ENCODE measurements at places on chromosomes 3 and 15.
A peak's percentile ranks its signal among the peaks of the same experiment; 100 is the strongest.

DNA sequence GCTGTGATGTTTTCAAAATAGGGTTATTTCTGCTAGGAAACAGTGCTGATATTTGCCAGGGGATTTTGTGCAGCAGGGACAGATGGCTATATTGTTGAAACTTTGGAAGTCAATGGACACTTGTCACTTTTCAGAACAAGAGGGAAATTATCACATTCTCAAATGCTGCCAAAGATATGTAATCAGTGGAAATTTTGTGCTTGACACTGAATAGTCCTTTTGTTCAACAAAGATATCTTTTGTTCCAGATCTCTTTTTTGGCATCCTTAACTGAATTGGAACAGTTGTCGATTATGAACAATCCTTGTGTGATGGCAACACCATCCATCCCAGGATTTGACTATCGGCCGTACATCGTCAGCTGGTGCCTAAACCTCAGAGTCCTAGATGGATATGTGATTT lies 7.8 kb downstream of the CEP97 start:
- DNase-seq = no peak

GRCh38 chr3:127074900-127075360 lies 92.0 kb downstream of the PLXNA1 start:
- peak; percentile 14 for DNase-seq

DNA sequence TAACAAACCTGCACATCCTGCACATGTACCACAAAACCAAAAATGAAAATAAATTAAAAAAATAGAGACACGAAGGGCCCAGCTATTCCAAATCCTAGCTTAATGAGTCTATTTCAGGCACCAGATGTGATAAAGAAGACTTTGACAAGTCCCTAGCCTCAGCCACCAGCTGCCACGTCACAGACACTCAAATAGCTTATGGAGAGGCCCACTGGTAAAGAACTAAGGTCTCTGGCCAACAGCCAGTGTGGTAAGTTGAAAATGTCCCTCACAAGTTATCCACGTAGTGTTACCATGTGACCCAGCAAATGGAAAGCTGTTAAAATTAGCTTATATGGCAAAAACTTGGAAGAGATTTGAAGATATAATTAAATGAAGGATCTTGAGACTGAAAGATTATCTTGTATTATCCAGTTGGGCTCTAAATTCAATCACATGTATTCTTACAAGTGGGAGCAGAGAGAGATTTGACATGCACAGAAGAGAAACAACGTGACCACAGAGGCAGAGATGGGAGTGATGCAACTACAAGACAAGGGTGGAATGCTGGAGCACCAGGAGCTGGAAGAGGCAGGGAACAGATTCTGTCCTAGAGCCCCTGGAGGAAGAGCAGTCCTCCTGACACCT lies 10.9 kb downstream of the ACSBG1 start:
- DNase-seq = no peak

GRCh38 chr3:173502983-173503568 lies 105.5 kb downstream of the NLGN1 start:
- DNase-seq = peak; percentile 1

DNA sequence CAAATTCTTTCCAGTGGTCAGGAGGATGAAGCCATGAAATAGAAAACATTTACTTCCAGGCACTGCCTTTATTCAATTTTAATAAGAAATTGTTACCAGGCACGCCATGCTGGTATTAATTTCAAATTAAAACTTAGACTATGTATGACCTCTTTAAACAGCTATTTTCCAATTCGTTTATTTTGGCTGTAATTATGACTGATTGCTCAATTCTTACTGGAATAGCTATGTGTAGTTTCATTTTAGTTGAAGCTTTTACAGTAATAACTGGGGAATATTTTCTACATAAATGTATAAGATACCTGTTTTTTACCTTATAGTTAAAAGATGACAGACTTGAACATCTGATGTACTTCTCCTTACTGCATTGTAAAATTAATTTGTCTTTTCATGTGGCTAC lies 480.0 kb upstream of the GOLIM4 start:
- no peak for DNase-seq

DNA sequence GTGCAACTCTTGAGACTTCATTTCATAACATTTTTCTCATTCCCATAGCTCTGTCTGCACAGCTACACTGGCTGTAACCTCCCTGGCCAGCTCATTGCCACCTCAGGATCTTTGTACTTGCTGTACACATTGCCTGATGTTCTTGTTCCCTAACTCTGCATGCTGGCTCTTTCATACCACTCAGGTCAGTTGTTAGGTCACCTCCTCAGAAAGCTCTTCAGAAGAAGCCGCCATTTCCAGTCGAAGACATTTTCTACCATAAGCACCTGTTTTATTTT lies 176.2 kb downstream of the AKAP13 start:
- no peak for DNase-seq

DNA sequence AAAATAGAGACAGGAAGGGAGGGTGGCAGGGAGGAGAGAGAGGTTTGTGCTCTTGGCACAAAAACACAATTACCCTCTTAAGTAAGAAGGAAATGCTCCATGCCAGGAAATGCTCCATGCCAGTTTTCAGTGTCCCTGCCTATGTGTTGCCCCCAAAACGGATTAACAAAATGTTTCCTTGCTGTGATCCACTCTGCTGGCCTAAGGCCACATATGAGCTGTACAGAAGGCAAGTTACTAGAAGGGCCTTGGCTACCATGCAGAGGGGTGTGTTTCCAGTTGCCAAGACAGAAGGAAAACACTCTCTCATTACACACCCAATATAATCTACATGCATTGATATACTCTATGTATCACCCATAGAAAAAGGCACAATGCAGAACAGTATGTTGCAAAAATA lies 98.2 kb upstream of the PTPRG start:
- no peak for DNase-seq

DNA sequence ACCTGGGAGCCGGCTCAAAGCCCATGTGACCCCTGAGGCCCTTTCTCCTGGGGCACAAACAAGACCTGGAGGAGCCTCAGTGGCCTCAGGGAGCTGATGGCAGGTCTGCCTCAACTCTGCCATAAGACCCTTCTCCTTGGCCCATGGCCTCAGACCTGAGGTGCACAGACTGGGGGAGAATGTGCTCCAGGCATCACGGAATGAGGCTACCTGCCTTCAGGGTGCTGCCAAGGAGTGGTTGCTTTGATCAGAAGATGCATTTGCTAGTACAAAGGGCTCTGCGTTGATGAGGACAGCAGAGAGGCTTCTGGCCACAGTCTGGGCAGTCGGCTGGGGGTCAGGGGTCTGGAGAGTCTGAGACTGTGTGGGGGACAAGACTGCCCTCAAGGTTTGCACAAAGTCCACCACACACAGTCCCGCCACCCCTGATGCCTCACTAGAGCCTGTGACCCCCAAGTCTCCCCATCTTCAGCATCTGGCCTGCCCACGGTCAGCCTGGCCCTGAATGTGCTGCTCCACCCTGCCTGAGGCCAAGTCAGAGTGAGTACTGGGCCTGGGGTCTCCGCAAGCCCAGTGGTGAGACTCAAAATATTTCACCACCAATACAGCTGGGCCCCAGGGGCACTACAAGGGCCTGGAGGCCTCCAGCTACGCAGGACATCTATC lies 26.6 kb downstream of the ALDH1L1 start:
- DNase-seq = no peak

- no peak for DNase-seq
Measured at GRCh38 chr3:73828348-73828747, 203.6 kb upstream of the PDZRN3 start.

GRCh38 chr3:197309528-197310361 lies 11.3 kb upstream of the DLG1 start:
- DNase-seq = peak; percentile 94

DNA sequence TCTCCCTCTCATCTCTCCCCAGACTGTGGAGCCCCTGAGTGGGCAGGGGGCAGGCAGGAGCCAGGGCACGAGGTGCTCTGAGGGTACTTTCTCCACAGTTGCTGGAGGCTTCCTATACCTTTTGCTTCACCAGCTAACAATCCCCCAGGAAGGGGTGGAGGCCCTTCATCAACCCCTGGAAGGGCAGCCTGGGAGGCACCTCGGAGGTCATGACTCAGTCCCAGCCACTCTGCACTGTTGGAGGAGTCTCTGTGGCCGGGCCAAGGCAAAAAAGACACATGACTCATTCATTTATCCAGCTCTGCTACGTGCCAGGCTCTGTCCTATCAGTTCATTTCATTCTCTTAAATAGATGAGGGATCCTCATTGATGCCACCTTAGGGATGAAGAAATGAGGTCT lies 15.6 kb upstream of the KY start:
- no peak for DNase-seq

- no peak for DNase-seq
Measured at GRCh38 chr3:33975463-33975862, 177.0 kb downstream of the PDCD6IP start.

- no peak for DNase-seq
Measured at GRCh38 chr3:69320871-69321271, 65.0 kb downstream of the FRMD4B start.

DNA sequence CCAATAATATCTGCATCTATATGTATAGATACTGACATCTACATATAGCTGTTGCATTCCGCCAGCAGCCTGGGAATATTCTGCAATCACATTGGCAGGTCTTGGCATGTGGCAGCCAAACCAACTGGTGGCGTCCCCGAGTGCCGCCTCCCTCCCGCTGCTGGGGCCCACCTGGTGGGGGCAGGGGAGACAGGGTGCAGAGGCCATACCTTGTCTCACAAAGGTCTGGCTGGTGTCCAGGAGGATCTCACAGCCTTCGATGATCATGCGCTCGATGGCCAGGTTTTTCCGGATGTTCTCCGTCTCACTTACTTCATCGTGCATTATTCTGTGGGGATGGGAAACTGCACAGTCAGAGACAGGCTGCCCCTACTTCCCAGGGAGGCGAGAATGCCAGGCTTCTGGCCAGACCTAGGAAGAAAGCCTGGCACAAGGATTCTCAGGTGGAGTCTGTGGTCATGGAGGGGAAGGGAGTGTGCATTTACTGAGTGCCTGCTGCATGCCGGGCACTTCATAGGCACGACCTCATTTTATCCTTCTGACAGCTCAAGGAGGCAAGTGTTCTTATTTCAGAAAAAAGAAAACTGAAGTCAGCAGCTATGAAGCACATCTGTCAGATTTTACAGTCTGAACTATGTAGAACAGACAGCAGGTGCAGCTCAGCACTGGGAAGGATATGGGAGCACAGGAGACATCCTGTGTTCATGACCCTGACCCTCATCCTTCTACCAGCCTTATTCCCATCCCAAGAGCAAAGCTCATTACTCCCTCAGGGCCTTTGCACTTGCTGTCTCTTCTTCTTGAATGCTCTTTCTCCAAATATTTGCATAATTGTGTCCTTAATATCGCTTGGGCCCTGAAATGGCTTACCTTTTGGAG lies 62.8 kb downstream of the RASGRF1 start:
- DNase-seq = no peak

- no peak for DNase-seq
Measured at GRCh38 chr15:65400760-65401610, 21.8 kb downstream of the IGDCC4 start.

- no peak for DNase-seq
Measured at GRCh38 chr3:25423780-25424588, 4.1 kb upstream of the RARB start.

DNA sequence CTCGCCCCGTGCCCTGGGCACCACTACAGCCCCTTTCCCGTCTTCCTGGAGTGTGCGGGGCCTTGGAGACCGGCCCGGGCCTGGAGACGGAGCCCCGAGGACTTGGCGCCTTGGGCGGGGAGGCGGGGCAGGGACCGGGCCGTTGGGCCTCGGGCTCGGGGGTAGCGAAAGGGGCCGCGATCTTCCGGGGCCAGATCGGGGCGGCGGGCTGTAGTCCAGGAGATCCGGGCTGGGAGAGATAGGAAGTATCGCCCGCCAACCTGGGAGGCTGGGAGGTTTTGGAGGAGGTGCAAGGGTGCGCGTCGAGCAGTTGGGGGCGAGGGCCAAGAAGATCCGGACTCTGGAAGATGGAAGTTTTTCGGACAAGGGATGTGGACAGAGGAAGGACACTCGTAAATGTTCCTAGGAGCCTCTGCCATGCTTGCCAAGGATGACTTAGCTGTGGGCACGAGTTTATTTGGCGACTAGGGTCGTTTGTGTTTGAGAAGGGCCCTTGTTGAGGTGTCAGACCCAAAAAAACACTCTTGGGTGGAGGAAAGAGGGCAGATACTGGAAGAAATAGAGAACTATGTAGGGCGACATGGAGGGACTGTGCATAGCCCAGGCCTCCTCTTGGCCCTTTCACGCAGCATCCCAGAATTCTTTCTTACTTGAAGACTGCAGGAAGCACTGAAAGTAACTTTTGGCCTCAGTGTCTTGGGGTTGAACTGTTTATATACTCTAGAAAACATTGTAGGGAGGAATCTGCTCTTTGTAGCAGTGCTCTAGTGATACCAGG lies 712 bp downstream of the RTF1 start:
- no peak for DNase-seq

DNA sequence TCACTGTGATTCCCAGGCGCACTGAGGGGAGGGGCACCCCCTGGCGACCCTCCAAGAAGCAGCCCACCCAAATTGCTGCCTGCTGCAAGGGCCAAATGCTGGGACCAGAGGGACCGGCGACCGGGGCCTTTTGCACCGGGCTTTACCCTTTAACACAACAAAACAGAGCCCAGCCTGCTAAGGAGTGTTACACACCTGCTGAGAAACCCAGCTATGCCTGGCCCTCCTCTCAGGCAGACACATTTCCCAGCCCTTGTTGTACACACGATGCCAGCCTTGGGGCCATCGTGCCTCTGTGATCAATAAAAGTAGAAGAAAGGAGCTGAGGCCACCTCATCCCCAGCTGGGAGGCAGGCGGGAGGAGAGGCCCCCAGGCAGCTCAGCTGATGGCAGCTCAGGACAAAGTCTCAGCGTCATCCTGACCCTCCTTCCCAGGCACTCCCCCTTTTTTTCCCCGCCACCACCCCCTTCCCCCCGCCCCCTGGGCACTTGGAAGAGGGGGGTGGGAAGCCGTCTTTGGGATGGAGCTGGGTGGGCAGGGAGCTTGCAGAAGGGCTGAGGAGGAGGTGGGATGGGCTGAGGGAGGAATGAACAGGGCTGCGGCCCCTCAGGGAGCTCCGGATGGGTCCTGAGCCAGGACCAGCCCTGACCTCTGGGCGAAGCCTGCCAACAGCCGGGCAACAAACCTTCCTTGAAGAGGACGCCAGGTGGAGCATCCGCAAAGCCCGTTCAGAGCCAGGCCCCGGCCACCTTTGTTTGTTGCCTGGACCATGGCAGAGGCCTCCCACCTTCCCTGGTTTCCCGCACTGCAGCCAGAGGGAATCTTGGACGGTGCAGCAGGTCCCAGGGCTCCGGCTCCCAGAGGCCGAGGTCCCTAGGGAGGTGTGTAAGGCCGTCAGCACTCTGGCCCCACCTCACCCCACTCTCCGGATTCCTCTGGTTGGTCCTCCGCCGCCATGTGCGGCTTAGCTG lies 45.9 kb upstream of the SEC61A1 start:
- no peak for DNase-seq

DNA sequence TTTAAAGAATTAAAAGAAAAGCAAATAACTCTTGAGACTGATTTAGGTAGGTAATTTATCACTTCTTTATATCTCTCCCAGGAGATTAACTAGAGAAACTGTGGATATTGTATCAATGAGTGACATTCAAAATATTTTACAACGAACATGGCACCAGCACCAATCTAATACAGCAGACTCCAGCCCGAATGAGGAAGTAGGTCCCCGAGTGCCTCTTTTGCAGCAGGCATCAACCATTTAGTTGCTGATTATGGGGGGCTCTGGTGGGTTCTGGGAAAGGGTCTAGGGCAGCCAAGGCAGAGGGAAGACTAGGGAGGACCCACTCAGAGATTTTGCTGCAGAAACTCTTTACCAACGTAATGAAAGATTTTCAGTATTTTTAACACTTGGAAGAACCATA lies 31.7 kb upstream of the TTC14 start:
- DNase-seq = no peak
